ENCODE measurements at places on chromosomes 4 and X.

GRCh38 chr4:3136454-3136853 lies 62.0 kb downstream of the HTT start:
- DNase-seq, result no peak

- DNase-seq, result no peak
Measured at GRCh38 chr4:164446516-164446915, 307.4 kb upstream of the SMIM31 start.

- DNase-seq, result no peak
Measured at GRCh38 chr4:85243857-85244256, 231.1 kb upstream of the ARHGAP24 start.

- DNase-seq, result no peak
Measured at GRCh38 chr4:54929459-54929858, 195.9 kb downstream of the KDR start.

DNA sequence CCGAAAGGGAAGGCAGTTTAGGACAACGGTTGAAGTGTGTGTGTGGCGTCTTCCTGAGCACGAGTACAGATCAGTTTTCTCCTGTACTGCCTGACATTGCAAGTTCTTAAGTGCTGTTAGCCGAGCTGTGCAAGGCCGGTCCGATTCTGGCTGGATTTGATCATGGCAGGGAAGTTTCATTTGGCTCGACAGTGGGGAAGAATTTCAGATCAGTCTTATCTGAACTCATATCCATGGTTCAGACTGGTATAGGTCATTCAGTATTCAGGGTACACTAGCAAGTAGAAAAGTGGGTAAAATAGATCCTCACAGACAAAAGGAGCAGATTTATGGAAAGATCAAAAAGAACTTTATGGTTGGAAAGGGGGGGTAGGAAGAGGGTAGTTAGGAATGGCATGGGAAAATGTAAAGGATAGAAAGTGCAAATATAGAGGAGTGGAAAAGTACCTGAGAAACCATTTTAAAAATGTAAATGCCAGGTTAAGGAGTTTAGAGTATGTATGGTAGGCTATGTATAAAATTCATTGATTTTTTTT lies 716 bp downstream of the THAP9 start:
- no peak for DNase-seq

- DNase-seq, result no peak
Measured at GRCh38 chr4:53019485-53020382, 157.6 kb downstream of the RASL11B start.

- no peak for DNase-seq
Measured at GRCh38 chrX:130718137-130718536, 184.9 kb downstream of the ENOX2 start.

DNA sequence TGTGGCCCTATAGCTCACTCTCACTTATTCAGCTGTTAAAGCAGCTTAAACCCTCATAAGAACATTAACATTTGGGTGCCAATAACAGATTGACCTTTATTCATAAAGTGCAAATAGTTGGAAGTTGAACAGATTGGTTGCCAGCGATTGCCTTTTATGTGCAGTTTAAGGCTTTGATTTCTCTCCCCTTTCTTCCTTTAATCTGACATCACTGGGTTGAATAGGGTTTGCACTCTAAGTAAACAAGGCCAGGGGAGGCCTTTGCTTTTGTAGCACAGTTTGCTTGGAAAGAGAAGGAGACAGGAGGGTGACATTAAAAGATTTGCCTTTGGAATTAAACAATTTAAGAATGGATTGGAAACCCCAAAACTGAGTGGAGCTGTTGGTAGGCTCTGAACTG lies 114.3 kb downstream of the NKX6-1 start:
- no peak for DNase-seq

- no peak for DNase-seq
Measured at GRCh38 chr4:23547601-23548000, 342.2 kb downstream of the PPARGC1A start.

GRCh38 chrX:110541266-110541665 lies 182.6 kb downstream of the RTL9 start:
- DNase-seq, result no peak

GRCh38 chr4:165326831-165327210 lies 648 bp upstream of the MSMO1 start:
- no peak for DNase-seq

DNA sequence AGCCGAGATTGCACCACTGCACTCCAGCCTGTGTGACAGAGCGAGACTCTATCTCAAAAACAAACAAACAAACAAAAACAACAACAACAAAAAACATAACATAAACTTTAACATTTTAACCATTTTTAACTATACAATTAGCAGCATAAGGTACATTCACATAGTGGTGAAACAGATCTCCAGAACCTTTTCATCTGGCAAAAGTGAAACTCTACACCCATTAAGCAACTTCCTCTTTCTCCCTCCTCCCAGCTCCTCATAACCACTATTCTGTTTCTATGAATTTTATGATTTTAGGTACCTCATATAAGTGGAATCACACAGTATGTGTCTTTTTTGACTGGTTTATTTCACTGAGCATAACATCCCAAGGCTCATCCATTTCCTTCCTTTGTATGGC lies 103.6 kb downstream of the FAM13A start:
- DNase-seq, result no peak

DNA sequence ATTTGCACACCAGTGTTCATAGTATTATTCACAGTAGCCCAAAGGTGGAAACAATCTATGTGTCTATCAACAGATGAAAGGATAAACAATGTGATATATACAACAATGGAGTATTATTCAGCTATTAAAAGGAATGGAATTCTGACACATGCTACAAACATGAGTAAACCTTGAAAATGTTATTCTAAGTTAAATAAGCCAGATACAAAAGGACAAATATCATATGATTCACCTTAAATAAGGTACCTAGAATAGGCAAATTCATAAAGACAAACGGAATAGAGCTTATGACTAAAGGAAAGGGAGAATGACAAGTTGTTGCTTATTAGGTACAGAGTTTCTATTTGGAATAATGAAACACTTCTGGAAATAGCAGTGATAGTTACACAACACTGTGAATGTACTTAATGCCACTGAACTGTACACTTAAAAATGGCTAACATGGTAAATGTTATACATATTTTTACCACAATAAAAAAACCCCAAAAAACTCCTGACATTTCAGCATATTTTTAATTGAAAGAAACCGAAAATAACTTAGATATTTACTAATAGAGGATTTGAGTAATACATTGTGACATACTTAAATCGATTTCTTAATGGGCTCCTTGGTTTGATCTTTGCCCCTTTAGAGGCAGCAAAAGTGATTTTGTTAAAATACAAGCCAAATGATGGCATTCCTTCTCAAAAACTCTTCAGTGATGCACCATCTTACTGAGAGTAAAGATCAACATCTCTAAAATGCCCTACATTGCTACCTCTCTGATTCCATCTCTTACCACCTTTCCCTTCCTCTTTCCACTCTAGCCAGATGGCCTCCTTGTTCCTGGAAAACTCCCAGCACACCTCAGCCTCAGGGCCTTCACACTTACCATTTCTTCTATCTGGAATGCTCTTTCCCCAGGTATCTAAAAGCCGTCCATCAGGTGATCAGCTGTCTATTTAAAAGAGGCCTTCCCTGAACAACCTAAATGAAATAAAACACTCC lies 8.6 kb upstream of the CYP2U1 start:
- no peak for DNase-seq

DNA sequence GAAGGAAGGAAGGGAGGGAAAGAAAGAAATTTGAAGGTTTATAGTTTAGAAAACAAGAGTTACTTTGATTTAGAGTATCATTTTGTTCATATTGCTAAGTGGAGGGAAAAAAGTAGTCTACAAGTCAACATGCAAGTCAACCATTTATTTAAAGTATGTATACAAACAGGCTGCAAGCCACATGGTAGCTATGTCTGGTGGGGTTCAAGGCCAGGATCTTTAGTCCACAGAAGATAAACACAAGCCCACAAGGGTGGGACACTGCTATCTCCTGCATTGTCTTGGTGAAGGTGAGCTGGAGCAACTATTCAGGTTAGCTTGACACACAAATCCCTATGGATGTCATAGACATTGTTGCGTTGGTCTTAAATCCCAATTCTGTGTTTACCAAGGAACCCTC lies 71.4 kb downstream of the ABCG2 start:
- DNase-seq, result no peak

GRCh38 chr4:151484396-151485102 lies 75.6 kb downstream of the FHIP1A start:
- DNase-seq, result no peak

- DNase-seq, result no peak
Measured at GRCh38 chrX:37796805-37797204, 16.9 kb downstream of the CYBB start.

DNA sequence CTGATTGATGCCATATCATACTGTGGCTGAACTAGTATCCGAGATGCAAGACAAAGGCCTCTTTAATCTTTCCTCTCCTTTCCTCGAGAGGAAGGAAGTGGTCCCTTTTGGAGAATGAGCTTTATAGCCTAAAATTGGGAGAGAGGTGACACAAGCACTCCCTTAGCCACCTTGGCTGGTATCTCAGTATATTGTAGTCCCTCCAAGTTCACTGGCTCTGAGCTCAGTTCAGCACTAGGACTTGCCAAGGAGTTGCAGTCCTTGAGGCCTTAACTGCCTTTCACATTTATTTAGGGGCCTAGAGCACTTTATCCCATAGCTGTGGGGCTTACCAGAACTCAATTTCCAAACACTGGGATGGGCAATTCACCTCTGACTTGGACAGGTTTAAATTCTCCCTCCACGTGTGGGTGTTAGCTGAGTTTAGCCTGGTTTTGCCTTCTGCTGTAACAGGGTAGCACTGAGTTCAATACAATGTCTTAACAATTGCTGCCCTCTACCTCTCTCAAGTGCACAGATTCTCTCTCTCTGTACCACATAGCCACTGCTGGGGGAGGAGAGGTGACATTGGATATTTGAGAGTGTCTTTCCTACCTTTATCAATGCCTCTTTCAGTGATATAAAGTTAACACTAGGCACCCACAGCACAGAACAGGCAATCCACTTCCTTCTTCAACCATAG lies 216.4 kb downstream of the TECRL start:
- DNase-seq, result no peak

- DNase-seq, result no peak
Measured at GRCh38 chr4:173056710-173057109, 111.9 kb upstream of the GALNT7 start.

DNA sequence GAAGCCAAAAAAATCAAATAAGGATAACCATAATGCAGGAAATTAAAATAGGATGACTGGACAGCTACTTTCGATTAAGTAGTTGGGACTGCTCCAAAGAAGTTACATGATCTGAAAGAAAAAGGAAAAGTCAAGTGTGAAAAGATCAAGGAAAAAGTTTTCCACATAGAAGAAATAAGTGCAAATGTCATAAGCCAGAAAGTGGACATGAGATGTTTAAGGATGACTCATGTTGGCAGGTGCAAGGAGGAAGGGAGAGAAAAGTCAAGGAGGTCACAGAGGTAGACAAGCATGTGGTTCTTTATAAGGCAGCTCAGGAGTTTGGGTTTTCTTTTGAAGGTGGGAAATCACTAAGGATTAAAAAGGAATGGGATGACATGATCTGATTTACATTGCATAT lies 89.8 kb upstream of the GPRIN3 start:
- no peak for DNase-seq

DNA sequence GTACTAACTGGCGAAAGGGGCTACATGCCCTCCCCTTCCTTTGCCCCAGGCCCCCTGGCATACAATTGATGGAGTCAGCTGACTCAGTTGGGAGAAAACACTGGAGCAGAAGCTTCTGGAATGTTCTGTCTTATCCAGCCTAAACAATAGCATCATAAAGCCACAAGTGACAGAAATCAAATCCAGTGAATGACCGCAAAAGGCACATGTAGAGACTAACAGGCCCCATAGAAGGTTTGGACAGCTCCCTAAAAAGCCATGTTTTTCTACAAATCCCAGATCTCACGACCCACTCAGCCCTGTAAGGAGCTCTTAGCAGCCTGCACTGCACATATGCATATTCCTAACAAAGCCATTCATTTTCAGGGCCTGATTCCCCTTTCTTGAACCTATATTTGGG lies 25.1 kb downstream of the SCARB2 start:
- DNase-seq, result no peak

DNA sequence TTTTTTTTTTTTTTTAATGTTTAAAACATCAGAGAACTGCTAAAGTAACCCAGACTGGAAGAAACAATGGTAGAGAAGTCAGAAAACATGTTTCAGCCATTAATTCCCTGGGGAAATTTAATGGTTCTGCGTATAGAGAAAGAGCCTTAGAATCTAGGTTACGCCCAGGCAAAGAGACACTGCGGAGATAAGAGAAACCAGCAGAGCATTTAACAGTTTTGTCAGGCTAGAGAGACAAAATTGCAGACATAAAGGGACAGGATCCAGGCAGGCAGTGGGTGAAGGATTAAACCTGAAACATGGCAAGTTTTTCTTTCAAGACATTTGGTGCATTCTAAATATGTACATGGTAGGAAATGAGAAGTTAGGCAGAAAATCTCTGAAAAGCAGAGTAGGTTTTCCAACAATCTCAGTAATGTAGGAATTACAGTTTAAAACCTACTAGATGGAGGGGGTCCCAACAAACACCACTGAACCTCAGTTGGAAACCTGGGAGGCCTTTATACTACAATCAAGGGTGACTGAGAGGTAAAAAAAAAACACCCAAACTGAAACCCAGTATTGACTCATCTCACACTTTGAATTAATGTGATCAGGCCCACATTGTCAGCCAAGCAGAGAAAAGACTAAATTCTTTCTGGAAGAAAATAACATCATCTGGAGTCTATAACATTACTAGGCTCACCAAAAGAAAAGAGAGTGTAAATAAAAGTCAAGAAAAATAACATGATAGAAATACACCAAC lies 254.2 kb upstream of the NWD2 start:
- DNase-seq, result no peak

- no peak for DNase-seq
Measured at GRCh38 chr4:173704201-173704600, 174.2 kb upstream of the HAND2 start.

GRCh38 chrX:154490021-154490413 lies 412 bp downstream of the SLC10A3 start:
- DNase-seq, result peak; percentile 12

- DNase-seq, result no peak
Measured at GRCh38 chrX:22650691-22651090, 349.1 kb upstream of the DDX53 start.

- DNase-seq, result no peak
Measured at GRCh38 chr4:140044337-140044902, 109.6 kb downstream of the MAML3 start.

Measured in effector memory CD4-positive, alpha-beta T cell (primary cell).